Glomerular endothelial cell (primary cell): ENCODE measurements at places on chromosomes 5 and 9. TPM values are rescaled to one million over a fixed set of nuclear protein-coding genes. Genes with fewer than 3 reads are reported as not detected.

- DNase-seq = no peak
Observed at GRCh38 chr5:61623401-61624069, 291.5 kb downstream of the ZSWIM6 start.

- DNase-seq = no peak
Observed at GRCh38 chr5:93010616-93011015, 570.4 kb downstream of the NR2F1-AS1 start.

DNA sequence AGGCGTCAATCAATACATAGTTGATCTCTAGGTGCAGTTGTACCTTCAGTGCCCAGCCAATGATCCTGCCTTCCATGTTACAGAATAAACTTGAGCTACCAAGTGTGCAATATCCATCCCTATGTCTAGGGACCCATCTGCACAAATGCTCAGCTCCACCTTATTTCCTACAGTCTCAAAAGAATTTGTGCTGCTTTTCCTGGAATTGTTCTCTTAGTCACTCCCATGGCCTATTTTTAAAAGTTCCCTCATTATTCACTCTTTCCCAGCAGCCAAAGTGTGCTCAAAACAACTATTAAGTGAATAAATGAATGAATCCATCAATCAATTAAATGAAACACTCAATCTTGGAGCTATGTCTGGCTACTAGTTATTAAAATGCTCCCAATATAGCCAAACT lies 14.7 kb downstream of the LIX1 start:
- no peak for DNase-seq

DNA sequence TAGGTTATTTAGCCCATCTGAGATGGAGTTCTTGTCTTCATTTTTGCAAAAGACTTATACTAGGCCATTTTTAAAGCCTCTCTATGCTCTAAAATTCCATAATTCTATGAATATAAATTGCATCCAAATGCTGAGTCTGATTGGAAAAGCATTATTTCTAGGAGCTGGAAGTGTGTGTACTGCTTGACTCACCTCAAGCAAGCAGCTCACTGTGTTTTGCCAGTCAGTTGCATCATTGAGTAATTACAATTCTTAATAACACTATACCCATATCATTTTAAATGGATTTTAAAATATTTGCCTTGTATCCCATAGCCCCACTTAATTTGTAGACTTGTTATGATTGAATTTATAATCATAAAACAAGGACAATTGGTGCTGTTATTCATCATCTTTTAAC lies 161.0 kb downstream of the PAM start:
- DNase-seq = no peak

- no peak for DNase-seq
Observed at GRCh38 chr5:104763216-104763615, 1200.6 kb upstream of the NUDT12 start.

GRCh38 chr5:78912085-78912771 lies 72.9 kb downstream of the ARSB start:
- DNase-seq = no peak

The ADAMTS12 gene
- total RNA-seq = 4.3 and 10.9 TPM in 2 replicates

- DNase-seq = no peak
Observed at GRCh38 chr5:952597-953271, 55.9 kb upstream of the NKD2 start.

The DOK3 gene
- total RNA-seq = 11.2 and 15.6 TPM in 2 replicates

- no peak for DNase-seq
Observed at GRCh38 chr5:90902651-90903386, 344.2 kb downstream of the ADGRV1 start.

- no peak for DNase-seq
Observed at GRCh38 chr5:82331557-82331956, 53.4 kb upstream of the RPS23 start.

DNA sequence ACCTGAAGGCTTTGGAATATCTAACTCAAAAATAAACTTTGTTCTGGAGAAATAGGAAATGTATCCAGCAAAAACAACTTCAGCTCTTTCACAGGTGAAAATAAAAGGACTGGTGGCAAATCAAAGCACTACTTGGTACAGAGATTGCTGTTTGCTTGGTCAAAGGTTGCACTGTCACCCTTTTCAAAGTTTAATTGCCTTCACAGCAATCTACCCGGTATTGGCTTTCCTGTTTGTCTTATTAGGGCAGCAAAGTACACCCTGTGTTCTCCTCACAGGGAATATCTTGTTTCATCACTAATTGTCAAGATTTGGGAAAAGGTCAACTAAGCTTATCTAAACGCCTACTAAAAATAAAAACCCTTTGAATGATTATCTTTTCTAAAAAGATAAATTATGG lies 214.1 kb upstream of the ADCY2 start:
- no peak for DNase-seq

GRCh38 chr9:16866587-16866986 lies 3.9 kb downstream of the BNC2 start:
- no peak for DNase-seq

DNA sequence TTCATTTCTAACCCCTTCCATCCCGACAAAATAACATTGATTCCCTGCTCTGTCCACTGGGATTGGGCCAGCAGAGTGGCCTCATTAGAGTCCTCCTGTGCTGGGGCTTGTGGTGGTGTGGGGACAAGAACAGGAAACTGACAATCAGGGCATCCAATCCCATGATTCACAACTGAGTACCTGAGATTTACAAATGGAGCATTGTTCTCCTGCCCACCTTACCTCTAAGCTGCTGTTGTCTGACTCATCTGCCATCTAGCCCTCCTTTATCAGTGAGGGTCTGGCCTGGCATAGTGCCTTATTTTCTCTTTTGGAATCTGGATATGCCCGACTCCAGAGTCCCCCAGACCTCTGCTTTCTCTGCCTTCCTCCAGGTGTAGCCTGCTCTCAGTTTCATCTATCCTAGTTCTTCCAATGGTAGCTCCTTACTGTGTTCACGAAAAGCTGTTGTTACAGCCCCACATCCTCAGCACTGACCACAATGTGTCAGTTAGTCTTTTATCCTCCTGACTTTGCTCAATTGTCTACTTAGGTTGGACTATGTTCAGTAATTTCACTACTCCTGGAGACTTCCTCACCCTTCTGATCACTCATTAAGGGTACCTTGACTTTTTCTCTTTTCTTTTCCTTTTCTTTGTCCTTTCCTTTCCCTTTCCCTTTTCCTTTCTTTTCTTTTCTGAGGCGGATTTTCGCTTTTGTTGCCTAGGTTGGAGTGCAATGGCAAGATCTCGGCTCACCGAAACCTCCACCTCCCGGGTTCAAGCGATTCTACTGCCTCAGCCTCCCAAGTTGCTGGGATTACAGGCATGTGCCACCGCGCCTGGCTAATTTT lies 13.4 kb downstream of the WNT8A start:
- DNase-seq = no peak

GRCh38 chr5:27700526-27700925 lies 662.1 kb upstream of the CDH9 start:
- DNase-seq = no peak

The RIOK2 gene
- total RNA-seq = 14.9 and 18.9 TPM in 2 replicates

GRCh38 chr5:67065237-67065636 lies 131.4 kb downstream of the CD180 start:
- no peak for DNase-seq

The NSG2 gene
- total RNA-seq = not detected in 2 replicates

- DNase-seq = no peak
Observed at GRCh38 chr5:31781772-31782171, 142.8 kb downstream of the PDZD2 start.

- DNase-seq = no peak
Observed at GRCh38 chr9:134625361-134626068, 16.1 kb upstream of the COL5A1 start.

DNA sequence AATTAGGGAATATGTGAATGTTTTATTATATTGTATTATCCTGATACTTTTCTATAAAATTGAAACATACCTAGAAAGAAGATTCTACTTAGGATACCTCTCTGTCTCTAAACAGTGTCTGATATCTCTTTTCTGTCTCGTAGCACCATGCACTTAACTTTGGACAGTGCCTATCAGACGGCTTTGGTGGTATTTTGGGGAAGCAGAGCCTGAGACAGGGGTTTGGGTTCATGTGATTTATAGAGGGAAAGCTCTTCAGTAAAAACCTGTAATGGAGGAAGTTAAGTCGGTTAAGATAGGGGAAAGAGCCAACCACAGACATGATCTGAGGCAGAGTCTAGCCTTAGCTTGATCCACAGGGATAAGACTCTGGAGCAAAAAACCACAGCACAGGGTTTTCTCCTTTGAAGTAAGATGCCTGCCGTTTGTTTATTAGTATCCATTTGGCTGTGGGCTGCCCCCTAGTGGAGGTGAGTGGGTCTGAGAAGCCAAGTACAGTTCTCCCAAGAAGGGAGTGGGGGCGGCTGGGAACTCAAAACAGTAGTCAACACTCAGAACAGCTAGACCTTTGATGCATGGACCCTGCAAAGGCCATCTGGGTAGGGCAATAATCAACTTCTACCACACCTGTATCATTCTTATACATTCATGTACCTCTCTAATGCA lies 141.2 kb upstream of the ASTN2 start:
- DNase-seq = no peak

DNA sequence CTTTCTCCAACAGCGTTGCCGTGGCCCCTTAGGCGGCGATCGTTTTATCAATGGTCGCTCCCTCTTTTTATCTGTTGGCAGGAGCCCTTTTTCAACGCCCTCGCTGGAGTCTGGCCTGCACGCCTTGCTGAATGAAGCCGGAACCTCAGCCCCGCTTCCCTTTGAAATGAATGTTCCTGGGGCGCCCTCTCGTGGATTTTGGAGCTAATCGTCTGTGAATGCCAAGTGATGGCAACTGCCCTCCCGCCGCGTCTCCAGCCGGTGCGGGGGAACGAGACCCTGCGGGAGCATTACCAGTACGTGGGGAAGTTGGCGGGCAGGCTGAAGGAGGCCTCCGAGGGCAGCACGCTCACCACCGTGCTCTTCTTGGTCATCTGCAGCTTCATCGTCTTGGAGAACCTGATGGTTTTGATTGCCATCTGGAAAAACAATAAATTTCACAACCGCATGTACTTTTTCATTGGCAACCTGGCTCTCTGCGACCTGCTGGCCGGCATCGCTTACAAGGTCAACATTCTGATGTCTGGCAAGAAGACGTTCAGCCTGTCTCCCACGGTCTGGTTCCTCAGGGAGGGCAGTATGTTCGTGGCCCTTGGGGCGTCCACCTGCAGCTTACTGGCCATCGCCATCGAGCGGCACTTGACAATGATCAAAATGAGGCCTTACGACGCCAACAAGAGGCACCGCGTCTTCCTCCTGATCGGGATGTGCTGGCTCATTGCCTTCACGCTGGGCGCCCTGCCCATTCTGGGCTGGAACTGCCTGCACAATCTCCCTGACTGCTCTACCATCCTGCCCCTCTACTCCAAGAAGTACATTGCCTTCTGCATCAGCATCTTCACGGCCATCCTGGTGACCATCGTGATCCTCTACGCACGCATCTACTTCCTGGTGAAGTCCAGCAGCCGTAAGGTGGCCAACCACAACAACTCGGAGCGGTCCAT lies 10.0 kb downstream of the S1PR3 start:
- peak; percentile 34 for DNase-seq

The TAF11L7 gene
- total RNA-seq = not detected in 2 replicates

- no peak for DNase-seq
Observed at GRCh38 chr5:68499987-68500386, 284.4 kb downstream of the PIK3R1 start.

GRCh38 chr9:22650946-22651345 lies 204.3 kb downstream of the DMRTA1 start:
- DNase-seq = no peak

GRCh38 chr9:88436379-88436778 lies 48.1 kb downstream of the SPIN1 start:
- no peak for DNase-seq

- DNase-seq = no peak
Observed at GRCh38 chr9:91677822-91678436, 254.3 kb upstream of the NFIL3 start.
